ENCODE measurements at places on chromosomes 5 and 9. TPM values are rescaled to one million over a fixed set of nuclear protein-coding genes. Genes with fewer than 3 reads are reported as not detected.

DNA sequence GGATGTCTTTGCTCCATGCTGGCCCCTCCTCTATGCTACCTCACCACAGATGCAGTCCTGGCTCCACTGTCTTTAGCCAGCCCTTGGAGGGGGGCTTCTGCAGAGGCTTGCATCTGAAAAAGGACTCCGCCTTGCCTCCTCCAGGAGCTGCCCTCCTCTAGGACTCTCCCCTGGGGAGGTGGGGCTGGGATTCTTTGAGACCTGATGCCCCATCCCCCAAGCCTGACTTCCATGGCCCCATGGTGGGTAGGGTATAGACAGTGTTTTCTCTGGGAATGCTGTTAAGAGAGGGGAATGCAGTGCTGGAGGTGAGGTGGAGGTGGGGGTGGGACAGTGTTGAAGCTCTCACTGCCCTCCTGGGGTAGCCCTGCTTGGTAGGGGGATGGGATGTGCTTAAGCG, 14.3 kb downstream of the JADE2 start:
- no peak for DNase-seq

DNA sequence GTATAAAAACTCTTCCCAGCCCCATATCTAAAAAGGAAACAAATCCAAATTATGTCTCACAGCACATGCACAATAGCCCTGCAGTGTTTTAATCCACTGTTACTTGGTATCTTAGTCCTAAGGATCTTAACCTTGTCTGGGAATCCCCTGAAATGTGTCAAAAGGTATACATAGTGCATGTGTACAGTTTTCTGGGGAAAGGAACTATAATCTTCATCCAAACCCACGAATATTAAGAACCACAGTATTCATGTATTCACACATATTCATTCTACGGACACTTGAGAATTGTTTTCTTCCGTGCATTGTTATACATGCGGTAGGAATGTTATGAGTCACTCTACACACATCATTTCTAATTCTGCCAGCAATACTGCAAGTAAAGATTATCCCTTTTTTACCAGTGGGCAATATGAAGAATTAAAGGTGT, 47.8 kb upstream of the SNX2 start:
- DNase-seq = no peak

DNA sequence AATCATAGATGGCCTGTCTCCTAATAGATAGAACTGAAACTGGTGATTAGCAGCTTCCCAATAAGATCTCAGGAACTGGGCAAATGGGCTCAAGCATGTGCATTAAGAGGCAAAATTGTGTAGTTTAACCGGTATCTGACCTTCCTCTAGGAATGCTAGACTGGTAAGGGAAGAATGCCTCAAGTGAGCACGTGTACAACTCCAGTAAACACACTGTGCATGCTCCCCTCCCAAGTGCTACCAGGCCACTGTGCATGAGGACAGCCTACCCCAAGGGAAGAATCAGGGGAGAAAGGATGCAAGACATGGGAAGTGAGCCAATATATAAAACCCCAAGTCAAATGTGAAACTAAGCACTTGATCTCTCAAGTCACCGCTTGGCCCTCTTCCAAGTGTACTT, 1157.4 kb upstream of the CDH18 start:
- no peak for DNase-seq

- DNase-seq = no peak
Observed at GRCh38 chr9:96130970-96131369, 171.0 kb downstream of the HSD17B3 start.

DNA sequence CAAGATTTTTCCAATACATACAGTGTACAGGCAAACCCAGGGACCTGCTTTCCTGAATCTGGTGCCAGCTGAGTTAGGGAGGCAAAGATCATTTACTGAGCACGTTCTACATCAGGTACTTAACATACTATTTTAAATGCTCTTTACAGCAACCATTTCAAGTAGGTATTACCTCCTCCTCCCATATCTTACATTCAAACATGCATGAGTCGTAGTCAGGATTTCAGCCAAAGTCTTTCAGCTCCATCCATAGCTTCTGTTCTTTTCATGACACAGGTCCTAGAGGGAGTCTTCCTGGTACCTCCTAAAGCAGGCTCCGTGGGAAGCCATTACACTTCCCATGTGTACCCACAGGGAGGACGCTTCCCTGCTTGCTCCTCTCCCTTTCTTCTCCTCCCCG, 11.7 kb downstream of the KCNV2 start:
- DNase-seq = no peak

- peak; percentile 63 for DNase-seq
Observed at GRCh38 chr5:10352430-10353240, 860 bp upstream of the MARCHF6 start.

GRCh38 chr9:116868201-116868600, 181.1 kb downstream of the TRIM32 start:
- DNase-seq = no peak

DNA sequence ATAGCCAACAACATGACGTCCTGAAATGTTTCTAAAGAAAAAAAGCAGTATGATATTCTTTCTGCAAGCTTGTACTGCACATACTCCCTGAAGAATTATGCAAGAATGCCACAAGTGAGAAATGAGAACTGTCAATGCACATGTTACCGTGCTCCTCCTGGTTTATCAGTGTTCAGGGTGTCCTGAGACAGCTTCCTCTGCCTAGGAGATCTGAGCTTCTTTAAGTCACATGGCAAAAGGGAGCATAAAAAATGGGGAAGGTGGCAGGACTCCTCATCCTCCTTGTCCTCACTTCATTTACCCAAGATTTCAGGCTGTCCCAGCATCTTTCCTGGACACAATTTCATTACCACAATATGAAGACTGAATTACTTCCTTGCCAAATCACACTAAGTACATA, 238.2 kb downstream of the GLIS3 start:
- DNase-seq = no peak

DNA sequence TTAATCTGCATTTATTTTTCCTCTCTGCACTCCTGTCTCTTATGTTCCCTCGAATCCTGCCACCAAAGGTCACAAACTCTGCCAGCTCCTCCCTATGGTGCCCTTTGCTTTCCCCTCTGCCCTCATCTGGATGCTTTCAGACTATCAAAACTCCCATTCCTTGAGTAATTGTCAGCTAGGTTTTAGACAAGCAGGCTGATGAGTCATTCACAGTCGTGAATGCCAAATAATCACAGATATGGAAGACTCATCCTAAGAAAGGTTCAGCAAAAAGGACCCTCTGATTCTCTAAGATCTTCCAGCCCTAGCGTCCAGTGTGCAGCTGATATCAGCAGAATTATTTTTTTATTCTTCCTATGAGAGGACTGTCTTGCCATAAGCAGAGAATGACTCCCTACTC, 104.5 kb upstream of the NUDT12 start:
- no peak for DNase-seq

DNA sequence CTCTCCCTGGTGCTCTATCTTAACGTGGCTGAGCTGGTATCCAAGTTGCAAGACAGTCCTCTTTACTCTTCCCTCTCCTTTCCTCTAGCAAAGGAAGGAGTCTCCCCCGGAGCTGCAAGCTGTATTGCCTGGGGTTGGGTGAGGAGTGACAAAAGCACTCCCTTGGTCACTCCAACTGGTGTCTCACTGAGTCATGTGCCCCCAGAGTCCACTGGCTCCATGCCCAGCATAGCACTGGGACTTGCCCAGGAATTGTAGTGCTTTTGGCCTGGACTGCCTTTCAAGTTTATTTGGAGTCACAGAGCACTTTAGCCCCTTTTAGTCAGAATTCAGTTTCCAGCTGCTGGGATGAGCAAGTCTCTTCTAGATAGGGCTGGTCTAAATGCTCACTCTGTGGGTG, 82.6 kb upstream of the FST start:
- DNase-seq = no peak

DNA sequence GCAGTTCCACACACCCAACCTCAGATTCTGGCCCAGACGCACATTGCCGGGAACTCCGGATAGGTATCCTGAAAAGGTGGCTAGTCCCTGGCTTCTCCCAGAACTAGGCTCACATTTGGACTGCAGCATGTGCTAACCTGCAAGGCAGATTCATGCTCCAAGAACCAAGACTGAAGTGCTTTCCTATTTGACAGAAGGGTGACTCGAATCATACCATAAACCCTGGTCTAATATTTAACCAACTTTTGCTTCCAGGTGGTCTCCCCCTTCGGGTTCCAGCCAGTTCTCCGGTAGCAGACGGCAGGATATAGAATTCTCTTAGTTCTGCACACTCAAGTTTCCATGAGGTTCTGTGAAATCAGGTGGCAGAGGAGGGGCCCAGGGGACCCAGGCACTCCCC, 7.6 kb downstream of the PTGES start:
- no peak for DNase-seq

- no peak for DNase-seq
Observed at GRCh38 chr5:91296674-91297143, 86.4 kb downstream of the ARRDC3 start.

- DNase-seq = no peak
Observed at GRCh38 chr5:152551061-152551460, 146.0 kb upstream of the NMUR2 start.

DNA sequence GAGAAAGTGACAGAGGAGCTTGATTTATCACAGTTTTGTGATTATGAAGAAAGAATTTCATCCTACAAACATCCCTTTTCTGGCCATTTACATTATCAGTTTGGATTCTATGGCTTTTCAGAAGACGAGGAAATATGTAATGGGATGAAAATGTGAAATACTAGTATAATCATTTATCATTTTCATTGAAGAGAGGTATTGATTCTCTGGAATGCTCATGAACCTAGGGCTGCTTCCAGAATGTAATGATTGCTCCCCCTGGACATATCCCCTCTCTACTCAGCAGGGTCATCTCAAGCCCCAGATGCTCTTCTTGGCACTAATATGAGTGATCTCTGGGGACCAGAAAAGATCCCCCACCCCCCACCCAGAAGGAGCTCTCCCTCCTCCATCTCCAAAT, 106.7 kb upstream of the ZNF618 start:
- no peak for DNase-seq

- DNase-seq = no peak
Observed at GRCh38 chr9:137308057-137308619, 6.1 kb upstream of the NRARP start.

DNA sequence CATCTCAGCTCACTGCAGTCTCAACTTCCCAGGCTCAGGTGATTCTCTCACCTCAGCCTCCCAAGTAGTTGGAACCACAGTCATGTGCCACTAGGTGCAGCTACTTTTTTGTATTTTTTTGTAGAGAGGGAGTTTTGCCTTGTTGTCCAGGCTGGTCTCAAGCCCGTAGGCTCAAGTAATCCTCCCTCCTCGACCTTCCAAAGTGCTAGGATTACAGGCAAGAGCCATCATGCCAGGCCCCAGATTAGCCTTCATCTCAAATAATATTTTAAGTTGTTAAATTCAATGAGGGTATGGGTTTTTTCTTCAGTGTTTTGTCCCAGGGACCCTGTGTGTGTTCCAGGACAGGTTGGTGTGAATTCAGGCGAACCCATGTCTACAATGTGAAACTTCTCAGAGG, 12.5 kb upstream of the RFESD start:
- no peak for DNase-seq

DNA sequence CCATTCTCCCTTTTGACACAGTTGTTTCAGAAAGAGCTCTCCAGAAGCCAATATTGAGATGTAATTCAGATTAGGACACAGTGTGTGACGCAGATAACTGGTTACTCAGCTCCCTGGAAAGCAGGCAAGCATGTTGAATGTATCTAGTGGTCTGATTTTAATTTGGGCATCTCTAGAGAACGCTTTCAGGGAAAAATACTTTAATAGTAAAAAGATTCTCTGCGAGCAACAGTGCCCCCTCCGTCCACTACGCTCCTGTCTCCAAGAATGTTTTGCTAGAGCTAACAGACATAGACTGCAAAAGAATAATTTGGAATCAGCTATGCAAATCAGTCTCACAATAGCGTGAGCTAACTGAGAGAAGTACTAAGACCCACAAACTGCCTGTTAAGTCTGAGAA, 23.3 kb downstream of the CFAP90 start:
- DNase-seq = no peak

- DNase-seq = no peak
Observed at GRCh38 chr5:81249240-81249639, 16.1 kb downstream of the CKMT2 start.

DNA sequence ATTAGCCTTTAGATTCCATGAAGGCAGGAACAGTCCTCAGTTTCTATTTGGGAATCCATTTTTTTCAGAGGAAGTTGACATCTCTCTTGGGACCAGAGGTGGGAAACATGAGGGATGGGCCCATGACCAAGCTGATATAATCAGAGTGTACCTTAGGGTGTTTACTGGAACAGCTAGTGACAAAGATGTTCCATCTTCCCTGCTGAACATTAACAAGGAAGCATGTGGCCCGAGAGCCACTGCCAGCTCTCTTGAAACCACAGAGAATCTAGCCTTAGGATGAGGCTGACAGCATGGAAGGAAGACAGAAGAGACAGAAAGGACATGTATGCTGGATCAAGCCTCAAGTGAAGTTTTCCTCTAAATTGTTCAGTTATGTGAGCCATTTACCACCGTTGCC, 16.0 kb downstream of the AQP3 start:
- no peak for DNase-seq

DNA sequence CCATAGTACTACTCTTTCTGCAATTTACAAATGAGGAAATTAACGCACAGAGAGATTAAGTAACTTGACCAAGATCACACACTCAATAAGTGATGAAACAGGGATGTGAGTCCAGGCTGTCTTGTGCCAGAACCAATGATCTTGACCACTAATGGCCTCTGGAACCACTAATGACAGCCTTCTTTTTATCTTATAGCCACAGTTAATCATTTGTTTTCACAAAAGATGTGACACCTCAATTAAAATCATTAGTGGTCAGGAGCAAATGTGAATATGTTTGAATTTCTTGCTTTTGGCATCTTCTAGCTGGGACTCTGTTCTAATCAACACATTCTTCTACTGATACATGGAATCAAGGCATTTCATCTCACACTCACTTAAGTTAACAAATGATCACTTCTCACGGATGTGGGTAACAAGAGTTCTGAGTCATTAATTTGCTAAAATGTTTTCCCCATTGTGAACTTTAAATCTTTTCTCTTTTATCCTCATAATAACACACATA, 102.7 kb upstream of the CD180 start:
- DNase-seq = no peak

DNA sequence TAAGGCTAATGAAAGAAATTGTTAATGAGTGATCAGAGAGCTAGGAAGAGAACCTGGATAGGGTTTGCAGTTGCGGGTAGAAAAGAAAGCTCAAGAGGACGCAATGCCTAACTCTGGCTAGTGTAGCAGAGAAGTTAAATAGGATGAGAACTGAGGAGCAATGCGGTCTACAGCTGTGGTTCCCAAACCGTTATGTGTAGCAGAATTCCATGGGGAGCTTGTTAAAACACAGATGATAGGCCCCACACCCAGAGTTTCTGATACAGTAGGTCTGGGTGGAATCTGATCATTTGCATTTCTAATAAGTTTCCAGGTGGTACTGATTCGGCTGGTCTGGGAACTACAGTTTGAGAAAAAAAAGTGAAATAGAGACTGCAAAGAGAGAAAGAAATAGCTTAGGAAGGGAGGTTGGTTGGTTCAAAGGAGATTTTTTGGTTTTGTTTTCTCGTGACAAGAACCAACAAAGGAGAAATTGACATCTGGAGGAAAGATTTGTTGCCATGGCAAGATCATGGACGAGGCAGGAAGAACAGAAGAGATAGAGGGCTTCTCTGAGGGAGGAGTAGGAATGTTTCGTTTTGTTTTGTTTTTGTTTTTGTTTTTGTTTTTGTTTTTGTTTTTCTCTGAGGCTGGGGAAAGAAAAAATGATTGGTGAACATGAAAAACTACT, 276.1 kb downstream of the ARRDC3 start:
- no peak for DNase-seq

Gene UNC13B
- total RNA-seq = 2.7 TPM

Gene PIP5KL1
- total RNA-seq = 2.8 TPM

Gene PRDM9
- not detected for total RNA-seq

Gene WDR70
- 33.6 TPM for total RNA-seq

Gene DBH
- total RNA-seq = not detected

Gene CFAP157
- total RNA-seq = not detected

Gene ARL14EPL
- not detected for total RNA-seq

Gene SLC1A1
- 0.23 TPM for total RNA-seq

Gene LARP1
- 339 TPM for total RNA-seq

Data from activated CD4-positive, alpha-beta T cell treated with anti-CD3 and anti-CD28 coated beads for 36 hours (primary cell).